AG08396 (cell line): ENCODE measurements at places on chromosomes 11 and 22.

- DNase-seq = peak; percentile 25
These were observed 23.0 kb upstream of the EXPH5 start for GRCh38 chr11:108616549-108616948.

GRCh38 chr11:71336996-71337754 lies 84.8 kb upstream of the SHANK2 start:
- no peak for DNase-seq

DNA sequence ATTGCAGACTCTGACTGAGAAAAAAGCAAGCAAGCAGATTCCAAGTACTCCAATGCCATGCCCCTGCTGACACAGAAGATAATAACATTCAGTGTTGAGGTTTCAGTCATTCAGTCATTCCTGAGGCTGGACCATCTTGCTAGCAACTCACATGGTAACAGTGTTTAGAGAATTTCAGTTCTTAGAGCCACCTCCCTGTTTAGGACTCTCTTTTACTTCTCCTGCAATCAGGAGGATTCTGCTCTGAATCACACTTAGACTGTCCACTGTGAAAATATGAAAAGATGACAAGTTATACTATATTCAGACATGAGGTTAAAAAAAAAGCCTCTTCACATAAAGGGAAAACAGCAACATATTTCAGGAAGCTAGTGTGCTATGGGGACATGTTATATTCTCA lies 183.9 kb upstream of the CTSC start:
- DNase-seq = no peak

DNA sequence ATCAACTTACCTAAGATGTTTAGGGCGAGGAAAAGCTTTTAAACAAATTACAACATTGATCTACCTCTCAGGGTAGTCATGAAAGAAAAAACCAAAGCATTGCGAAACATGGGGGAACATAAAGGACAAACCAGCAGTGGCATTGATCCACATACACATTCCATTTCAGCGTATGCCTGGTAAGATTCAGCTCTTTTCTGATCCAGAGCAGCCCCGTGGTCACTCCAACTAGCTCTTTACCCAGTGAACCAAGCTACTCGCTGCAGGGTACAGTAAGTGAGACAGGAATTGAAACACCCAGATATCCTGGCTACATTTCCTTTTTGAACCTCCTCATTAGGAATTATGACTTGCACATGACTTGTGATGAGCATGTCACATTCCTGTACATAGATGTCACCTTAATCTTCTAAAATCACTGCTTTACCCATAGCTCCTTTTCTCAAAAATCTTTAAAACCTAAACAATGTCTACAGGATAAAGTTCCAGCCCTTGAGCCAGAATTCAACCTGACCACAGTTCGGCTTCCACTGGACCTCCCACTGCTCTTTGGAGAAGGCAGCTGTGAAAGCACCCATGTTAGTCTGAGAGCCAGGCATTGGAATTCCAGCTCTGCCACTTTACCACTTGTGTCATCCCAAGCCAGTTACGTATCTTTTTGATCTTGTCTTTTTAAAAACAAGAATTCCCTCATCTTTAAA lies 42.9 kb upstream of the AKIP1 start:
- peak; percentile 41 for DNase-seq

DNA sequence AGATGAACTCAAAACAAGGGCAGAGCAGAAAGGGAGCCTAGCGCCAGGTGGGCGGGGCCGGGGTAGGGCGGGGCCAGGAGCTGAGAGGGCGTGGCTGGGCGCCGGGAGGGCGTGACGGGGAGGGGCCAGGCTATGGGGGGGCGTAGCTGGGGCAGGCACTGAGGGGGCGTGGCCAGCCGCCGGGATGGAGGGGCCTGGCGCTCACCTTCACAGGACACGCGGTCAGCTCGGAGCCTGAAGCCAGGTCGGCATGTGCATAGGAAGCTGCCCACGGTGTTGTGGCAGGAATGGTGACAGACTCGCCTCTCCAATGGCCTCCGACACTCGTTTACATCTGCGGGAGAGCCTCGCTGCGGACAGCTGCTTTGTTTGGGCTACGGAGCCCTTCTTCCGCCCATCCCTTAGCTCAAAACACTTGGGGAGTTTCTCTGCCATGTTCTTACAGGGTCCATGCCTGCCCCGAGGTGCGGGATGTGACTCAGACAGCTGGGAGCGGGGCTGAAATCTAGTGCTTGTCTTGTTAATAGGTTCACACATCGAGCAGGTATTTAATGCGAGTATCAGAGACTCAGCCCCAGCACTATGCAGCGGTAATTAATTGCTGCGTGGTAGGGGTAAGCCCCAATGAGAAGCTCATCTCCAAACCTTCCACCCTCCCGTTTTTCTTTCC lies 13.4 kb downstream of the VWCE start:
- peak; percentile 89 for DNase-seq

- DNase-seq = peak; percentile 67
These were observed 1.4 kb upstream of the CELSR1 start for GRCh38 chr22:46538814-46539160.

GRCh38 chr22:28424427-28425080 lies 255.1 kb downstream of the TTC28 start:
- DNase-seq = peak; percentile 24

- no peak for DNase-seq
These were observed 41.9 kb upstream of the SMIM38 start for GRCh38 chr11:69113646-69114340.

DNA sequence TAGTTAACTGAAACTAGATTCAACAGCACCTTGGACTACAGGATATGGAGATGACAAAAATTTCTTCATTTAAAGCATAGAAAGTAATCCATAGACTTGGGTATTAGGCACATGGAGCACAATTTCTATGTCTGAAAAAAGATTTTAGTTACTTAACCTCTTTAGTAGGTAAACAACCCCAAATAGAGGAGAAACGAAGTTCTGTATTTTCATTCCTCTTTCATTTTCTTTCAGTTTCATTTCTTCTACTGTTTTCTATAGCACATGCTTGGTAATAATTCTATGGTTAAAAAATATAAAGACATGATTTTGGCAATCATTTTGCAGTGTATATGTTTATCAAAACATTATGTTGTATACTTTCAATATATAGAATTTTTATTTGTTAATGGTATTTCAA lies 99.5 kb downstream of the CASP12 start:
- no peak for DNase-seq

GRCh38 chr11:10072142-10072541 lies 221.9 kb downstream of the SBF2 start:
- DNase-seq = peak; percentile 16

DNA sequence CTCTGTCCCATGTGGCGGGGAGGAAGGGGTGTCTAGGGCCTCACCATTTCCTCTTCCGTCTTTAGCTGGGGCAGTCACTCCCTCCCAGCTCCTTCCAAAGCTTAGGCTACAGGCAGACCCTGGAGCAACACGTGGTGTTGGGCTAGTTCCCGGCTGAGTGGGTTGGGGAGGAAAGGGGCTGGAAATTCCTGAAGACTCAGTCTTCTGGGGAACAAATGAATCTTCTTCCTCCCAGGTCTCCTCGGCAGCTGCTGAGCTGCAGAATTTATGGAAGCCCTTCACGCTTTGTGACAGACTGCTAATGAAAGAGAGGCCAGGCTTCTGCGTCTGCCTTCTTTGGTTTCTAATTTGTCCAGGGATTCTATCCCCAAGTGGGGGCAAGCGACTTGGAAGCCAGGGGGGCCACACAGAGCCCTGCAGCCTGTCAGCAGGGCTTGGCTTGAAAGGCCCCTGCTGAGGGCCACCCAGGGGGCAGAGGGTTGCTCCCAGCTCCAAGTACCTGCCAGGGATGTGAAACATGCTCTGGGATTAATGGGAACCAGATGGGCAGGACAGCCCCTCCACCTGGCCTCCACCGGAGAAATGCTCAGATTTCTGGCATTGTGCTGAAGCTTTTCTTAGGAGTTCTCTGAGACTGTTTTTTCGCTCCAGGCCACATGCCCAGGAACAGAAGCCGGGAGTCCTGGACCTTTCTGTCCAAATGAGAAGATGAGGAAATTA lies 123.1 kb downstream of the PKNOX2 start:
- DNase-seq = no peak

DNA sequence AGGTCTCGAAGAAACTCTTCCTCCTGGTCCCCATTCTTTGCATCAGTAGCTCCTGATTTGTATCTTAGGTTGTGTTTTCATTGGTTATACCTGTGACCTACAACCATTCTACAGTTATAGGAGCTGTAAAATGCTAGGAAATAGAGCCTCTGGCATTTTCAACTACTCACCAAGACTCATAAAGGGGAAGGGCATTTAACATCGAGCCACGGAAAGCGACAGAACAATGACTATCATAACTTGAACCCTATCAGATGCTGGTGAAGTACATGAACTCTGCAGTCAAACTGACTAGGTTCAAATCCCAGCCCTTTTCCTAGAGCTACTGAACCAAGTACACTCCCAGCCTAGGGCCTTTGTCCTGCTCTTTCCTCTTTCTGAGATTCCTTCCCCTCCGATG lies 588.0 kb downstream of the SOX6 start:
- DNase-seq = no peak

DNA sequence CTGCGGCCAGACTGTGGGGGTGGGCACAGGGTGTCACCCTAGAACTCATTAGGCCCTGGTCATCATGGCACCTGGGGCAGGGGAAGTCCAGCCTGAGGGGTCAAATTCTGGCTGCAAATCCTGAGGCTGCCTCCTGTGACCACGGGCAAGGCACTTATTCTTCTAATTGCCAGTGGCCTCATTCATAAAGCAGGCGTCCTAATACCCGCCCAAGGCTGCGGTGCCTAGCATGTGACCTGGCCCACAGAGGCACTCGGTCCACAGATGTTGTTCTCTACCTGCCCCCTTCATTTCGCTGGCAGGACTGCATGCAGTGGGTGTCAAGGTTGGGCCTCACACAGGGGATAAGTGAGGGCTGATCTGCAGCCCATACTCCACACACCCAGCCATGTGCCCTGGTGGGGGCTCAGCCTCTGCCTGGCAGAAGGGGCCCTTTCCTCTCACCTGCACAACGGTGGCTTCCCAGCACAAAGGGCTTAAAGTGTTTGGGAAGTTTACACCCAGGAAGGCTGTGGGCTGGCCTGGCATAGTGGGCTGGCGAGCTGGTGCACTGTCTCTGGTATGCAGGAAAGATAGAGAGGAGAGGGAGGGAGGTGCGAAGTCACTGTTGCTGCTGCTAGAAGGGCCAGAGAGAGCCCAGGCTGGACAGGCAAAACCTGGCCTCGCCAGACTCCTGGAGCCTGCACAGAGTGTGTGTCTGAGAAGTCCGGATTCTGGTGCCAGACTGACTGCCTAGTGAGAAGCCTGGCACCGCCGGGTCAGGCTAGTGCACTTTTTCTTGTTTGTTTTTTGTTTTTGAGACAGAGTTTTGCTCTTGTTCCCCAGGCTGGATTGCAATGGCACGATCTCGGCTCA lies 3.2 kb downstream of the MPST start:
- DNase-seq = no peak

DNA sequence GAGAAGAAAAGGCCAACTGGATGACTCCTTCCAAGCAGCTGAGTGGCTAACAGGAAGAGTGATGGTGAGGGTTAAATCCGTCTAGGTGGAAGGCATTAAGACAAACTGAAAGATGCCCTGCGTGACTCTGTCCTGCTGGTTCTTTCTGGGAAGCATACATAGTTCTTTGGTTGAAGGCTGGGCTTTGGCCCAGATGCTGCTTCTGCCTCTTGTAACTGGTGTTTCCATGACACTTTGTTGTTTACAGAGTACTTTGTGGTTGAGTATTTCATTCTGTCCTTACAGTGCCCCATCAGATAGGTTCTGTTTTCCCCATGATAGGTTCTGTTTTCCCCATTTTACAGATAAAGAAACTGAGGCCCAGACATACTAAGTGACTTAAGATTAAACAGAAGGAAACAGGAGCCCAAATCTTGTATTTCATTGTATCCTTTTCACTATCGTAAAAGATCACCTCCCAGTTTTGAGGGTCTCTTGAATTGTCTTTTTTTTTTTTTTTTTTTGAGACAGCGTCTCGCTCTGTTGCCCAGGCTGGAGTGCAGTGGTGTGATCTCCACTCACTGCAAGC lies 124.3 kb upstream of the RASSF10 start:
- no peak for DNase-seq

GRCh38 chr11:68313574-68314202 lies 1.3 kb downstream of the LRP5 start:
- peak; percentile 49 for DNase-seq

DNA sequence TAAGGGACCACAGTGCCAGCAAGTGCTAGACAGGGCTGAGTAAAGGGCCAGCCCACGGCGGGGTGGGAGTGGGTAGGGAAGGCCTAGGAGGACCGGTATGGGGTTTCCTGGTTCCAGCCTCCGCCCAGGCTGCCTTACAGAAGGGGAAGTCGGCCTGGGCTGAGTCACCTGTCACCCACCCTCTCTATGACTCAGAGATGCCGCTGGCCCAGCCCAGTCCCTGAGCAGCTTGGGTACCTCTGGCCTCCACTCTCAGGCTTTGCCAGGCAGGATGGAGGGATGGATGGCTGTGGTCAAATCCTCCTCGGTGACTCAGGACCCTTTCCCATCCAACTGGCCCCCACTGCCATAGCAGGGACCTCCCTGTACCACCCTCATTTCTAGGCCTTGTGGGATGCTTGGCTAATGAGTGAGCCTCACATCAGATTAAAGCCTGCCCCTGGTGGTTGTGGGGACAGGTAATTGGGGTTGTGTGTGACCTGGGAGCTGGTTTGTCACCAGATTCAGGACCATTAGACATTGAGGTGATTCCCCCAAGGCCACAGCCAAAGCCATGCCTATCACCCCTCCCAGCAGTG lies 13.9 kb downstream of the SLC35E4 start:
- DNase-seq = peak; percentile 89

DNA sequence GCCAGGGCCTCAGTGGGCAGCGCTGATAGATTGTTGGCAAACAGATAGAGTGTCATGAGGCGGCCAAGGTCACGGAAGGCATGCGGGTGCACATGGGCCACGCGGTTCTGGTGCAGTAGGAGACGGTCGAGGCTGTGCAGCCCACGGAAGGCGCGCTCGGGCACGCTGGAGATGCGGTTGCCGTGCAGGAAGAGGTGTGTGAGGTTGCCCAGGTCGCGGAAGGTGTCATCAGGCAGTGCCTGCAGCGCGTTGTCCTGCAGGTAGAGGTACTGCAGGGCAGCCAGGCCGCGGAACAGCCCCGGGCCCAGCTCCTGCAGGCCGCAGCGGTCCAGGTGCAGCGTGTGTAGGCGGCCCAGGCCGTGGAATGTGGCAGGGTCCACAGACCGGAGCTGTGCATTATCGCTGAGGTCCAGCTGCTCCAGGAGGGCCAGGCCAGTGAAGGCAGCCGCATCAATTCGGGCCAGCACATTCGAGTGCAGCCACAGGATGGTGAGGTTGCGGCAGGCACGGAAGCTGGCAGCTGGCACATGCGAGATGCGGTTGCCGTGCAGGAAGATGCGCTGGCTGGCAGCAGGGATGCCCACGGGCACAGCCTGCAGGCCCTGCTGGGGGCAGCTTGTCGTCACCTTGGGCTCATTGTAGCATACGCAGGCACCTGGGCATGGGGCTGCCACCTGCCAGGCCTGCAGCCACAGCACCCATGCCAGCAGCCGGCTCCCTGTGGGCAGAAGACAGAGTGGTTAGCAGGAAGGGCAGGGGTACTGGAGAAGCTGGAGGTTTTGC lies 25.5 kb downstream of the RTN4R start:
- DNase-seq = no peak
